Fibroblast of skin of scalp (primary cell): ENCODE measurements at places on chromosomes 3 and 15.

GRCh38 chr15:101455291-101456025 lies 34.0 kb downstream of the PCSK6 start:
- DNase-seq, result peak; percentile 49

DNA sequence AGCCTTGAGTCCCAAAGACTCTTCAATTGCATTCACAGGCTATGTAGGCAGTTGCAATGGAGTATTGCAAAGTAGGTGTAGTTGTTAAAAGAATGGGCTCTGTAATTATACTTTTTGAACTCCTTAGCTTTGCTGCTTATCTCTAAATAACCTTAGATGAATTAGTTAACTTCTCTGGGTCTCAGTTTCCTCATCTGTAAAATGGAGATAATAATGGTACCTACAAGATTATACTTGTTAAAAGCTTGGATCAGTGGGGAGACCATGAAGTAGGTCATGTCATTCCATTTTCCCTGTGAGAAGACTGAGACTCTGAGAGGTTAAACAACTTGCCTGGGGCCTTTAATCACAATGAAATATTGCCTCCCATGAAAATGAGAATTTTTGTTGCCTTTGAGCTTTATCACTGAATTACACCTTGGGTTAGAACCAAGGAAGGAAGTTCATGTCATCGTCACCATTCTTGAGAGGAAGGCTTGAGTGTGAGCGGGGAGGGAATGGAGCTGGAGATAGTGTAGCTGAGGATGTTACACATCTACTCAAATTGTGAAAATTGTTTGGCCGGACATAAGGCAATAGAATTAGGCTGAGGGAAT lies 38.1 kb downstream of the CTDSPL start:
- no peak for DNase-seq

GRCh38 chr3:36434687-36435426 lies 54.6 kb downstream of the STAC start:
- DNase-seq, result peak; percentile 16

DNA sequence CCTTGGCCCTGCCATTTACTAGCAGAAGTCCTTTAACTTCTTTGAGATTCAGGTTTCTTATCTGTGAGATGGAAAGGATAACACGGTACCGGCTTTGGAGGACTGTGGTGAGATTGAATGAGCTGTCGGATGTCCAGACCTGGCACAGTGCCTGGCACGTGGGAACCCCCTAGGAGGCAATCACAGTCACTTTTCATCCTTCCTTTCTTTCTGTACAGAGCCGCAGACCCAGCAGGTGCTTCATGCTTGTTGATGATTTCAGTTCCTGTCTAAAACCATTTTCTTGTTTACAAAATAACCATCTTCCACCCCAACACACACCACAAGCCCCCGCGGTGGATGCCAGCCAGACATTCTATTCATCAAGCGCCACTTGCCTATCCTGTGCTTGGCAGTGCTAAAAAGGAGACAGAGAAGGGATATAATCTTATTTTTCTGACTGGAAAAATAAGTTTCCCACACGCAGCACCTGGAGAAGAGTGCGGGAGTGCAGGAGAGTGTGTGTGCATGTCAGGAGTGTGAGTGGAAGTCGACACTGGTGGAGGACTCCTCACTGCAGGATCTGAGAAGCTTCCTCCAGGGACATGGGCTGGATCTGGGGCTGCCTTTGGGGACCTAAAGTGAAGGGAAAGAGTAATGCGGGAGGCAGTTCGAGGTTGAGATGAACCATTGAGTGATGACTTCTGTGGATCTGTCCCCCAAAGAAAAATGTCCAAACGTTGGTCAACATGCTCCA lies 85.7 kb downstream of the ST6GAL1 start:
- no peak for DNase-seq

GRCh38 chr3:160129459-160130061 lies 95.7 kb upstream of the C3orf80 start:
- peak; percentile 97 for DNase-seq

DNA sequence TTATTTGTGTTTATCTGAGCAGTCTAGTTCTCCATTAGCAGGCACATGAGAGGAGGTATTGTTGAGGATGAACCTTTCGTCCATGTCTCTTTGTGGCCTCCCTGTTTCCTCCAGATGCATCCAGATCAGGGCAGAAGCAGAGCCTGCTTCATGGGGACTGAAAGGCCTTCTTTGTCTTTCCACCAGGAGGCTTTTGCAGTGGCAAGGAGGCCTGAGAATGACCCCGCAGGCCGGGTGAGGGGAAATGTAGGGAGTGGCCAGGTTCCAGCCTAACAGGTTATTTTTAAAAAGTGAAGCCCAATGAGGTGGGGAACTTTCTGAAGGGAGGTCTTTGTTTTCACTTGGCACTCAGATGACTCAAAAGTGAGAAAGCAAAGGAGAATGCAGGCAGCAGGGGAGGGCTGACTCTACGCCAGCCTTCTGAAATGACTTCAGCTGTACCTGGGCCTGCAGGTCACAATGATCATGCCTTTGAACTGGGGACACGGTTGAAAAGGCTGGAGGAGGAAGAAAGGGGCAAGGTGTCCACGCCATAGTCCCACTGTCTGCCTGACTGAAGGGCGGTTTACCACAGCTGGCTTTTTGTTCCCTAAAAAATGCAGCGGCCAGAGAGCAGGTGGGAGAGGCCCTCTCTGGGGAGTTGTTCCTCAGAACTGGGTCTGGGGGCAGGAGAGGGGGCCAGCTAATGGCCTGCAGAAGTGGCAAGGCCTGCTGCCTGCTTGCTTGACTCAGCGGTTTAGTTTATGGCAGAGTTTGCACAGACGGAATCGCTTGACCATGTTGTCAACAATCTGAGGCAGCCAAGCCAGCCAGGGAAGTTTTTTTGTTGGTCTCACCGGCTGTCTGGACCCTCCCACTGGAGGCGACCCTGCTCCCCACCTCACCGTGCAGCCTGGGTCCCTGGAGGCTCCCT lies 28.7 kb downstream of the CMTM7 start:
- no peak for DNase-seq

- DNase-seq, result no peak
Observed at GRCh38 chr3:181570472-181570871, 141.3 kb upstream of the SOX2 start.

DNA sequence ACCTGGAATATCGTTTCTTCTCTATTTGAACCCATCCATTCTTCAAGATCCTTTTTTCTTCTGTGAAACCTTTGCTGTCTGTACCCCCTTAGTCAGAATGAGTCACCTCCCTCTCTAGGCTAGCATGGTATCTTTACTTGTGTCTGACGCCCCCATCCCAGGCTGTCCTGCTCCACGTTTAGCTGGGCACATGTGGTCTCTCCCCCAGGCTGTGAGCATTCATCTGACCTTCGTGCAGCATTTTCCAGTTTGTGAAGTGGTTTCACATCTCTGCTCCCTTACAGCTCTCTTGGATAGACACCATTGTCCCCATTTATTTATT lies 14.3 kb upstream of the TLE3 start:
- no peak for DNase-seq
